ENCODE measurements at places on chromosomes 12 and 14.

DNA sequence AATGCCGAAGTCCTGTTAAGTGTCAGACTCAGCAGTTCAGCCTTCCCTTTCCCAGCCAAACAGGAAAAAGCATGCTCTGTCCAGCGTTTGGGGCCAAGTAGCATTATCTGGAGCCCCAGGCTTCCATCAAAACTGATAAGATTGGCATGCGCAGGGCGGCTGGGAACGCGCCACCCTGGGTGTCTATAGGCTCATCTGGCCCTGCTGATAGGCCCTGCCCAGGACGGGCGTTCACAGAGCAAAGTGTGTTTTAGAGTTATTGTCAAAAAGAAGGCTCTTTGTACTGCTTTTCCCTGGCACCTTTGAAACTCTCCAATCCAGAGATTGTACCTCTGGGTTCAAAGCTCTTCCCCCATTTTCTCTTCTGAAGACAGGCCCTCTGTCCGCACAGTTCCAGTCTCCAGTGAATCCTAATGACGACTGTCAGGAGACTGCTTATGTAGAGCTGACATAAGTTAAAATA lies at the start of gene ART4:
ART4 (minus strand) TSS at position 102 of the 463 bp plus-strand sequence. CDS start 413 bp downstream, outside the sequence.
- no peak for DNase-seq

DNA sequence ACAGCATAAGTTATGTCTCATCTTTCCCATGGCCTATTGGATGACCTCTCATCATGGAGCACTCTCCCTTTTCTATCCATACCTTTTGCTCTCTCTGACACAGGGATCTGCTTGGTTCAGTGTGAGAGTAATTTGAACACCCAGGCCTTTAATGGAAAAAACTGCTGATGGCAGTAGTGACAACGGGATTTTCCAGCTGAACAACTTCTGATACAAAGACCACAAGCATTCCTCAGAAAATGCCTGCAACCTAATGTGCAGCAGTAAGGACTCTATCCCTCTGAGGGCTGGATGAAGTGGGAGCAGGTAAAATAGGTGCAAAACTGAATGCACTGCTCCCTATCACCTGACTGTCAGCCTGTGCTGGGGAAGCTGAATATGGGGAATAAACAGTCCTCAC lies 51.0 kb downstream of the KANSL2 start:
- no peak for DNase-seq

- DNase-seq = no peak
These were observed 103.3 kb upstream of the BTG1 start for GRCh38 chr12:92248977-92249376.

GRCh38 chr12:116280595-116281290 lies 3.2 kb upstream of the MED13L start:
- no peak for DNase-seq

DNA sequence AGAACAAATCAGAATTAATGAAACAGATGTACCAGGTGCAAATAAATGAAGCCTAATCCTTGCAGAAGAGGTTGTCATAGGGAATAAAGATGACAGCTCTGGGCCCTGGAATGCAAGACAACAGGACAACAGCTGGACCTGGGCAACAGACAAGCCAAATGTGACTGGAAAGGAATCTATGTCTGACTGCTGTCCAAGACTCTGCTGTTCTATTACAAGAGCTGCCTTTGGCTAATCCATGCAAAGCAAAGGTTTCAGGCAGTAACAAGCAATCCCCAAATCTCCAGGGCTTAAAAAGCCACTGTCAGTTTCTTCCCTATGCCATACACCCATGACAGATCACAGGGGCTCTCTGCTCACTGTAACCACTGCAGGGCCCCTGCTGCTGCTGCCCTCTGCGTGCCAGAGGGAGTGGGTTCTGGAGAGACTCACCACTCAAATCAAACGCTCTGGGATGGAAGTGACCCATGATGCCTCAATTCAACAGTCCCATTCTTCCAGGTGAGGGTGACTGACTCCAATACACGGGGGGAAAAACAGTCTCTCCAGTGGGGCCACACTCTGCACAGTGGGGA lies 218.9 kb upstream of the SFSWAP start:
- DNase-seq = no peak

Data from activated gamma-delta T cell treated with anti-CD3 and anti-CD28 coated beads, Interleukin-2, amount 50 U/mL, for 16 hours (primary cell).